ENCODE measurements at places on chromosomes 3 and 15.

DNA sequence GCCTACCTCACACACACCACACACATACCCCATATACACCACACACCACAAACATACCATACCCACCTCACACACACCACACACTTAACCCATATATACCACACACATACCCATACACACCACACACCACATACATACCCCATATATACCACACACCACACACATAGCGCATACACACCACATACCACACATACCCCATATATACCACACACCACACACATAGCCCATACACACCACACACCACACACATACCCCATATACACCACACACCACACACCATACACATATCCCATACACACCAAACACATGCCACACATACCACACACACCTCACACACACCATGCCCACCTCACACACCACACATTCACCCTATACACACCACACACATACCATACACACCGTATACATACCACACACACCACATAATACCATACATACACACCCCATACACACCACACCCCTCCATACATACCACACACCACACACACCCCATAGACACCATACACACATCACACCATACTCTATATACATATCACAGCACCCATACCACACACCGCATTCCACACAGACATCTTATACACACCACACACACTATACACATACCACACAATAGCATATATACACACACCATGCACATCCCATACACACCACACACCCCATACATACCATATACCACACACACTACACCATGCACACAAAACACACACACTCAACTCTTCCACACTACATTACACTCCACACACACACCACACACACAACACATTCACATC is 29.5 kb downstream of the APBA2 start:
- no peak for DNase-seq

DNA sequence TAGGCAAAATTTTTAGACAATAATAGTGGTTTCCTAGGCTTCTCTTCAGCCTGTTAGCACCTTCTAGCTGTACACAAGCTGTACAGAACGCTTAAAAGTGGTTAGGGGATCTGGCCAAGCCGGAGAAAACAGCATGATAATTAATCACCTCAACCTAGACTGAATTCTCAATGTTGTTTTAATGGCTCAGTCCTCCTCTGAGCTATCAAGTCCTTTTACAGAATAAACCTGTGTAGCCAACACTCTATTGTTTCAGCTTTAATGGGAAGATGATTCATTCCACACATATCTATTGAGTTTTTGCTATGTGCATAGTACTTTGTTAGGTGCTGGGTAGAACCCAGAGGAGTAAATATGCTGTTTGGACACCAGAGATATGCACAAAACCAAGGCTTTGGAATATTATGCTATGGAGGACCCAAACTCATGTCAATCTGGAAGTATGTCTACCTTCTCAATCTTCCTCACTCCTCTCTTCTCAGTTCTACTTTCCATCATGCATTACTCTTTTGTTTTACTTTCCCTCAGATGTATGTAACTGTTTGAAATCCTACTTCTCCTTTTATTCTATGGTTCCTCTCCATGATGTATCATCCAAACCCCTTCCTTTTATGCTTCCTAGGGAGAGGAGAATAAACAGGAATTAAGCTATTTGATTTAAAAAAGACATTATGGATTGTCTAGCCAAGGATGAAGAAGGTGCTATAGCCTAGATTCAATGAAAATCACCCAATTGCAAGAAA is 27.6 kb upstream of the UBE2E2 start:
- no peak for DNase-seq

DNA sequence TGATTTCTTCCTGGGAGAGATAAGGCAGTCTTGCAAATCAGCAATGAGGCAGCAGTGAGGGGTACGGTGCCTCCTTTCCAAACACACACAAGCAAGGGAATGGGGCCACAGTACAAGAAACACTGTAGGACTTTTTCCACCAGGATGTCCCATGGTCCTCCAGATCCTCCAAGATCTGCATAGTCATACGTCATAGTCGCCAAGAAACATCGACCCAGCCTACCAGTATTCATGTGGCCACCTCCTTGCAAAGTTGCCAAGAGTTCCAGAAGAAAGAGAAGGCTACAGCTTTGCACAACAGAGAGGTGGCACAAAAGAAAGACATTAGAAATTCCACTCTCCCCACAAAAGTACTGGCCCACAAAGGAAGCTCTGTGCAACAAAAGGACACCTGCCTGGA is 257.9 kb downstream of the CTNNB1 start:
- no peak for DNase-seq

- DNase-seq, result no peak
These were observed 491.4 kb downstream of the TUSC7 start for GRCh38 chr3:117200962-117201361.

- no peak for DNase-seq
These were observed 354.7 kb downstream of the FGF12 start for GRCh38 chr3:192372616-192373015.

- no peak for DNase-seq
These were observed 9.0 kb upstream of the LRRFIP2 start for GRCh38 chr3:37183375-37183831.

DNA sequence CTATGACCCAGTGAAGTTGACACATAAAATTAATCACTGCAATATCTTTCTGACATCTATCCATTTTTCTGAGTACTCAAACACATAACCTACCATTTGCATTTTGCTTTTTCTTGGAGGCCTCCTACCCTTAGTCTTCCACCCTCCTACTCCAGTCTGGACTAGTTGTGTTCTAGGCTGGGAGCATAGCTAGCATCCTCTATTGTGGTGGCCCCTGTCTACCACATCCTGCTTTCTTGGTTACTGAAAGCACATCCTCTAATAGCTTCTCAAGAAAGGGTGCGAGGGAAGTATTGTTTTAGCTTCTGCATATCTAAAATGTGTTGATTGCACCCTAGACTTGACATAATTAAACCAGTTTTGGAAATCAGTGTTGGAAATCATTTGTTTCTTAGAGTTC is 176.5 kb downstream of the THSD4 start:
- DNase-seq, result no peak

GRCh38 chr3:14204515-14205284 is 26.1 kb downstream of the LSM3 start:
- DNase-seq, result peak; percentile 78

- no peak for DNase-seq
These were observed 60.9 kb upstream of the CCNL1 start for GRCh38 chr3:157220883-157221282.

All from suprapubic skin (tissue), 4 donors.